ENCODE measurements at places on chromosomes 4 and X.

GRCh38 chrX:66638591-66639500, at the start of gene EDA2R:
Gene EDA2R (minus strand): TSS chrX:66639078. CDS start chrX:66616020, 23,058 bp downstream.
- DNase-seq, result no peak

GRCh38 chr4:134677209-134677814, 475.7 kb upstream of the PABPC4L start:
- DNase-seq, result no peak

DNA sequence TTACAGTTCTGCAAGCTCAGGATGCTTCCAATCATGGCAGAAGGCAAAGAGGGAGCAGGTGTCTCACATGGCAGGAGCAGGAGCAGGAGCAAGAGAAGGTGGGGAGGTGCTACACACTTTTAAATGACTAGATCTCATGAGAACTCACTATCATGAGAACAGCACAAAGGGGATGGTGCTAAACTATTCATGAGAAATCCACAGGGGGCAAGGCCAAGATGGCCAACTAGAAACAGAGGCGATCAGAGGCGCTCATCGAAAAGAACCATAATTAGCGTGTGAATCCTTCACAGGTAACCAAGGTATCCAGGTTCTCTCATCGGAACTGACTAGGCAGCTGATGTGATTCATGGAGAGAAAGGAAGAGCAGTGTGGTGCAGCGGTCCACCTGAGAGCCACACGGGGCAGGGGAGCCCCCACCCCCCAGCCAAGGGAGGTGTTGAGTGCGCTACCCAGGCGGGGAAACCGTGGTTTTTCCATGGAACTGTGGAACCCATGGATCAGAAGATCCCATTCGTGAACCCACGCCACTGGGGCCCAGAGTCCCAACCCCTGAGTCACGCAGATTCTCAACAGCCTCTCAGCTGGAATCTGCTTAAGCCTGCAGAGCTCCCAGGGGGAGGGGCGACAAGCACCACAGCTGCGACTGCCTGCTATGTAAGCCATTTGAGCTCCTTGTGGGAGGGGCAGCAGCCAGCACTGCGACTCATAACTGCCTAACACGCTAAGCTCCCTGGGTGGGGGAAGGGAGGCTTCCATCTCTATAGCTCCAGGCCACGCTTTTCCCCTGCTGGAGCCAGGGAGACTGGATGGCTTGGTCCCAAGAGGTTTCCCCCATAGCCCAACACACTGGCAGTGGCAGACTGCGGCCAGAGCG, 46.7 kb downstream of the FGF16 start:
- DNase-seq, result no peak

DNA sequence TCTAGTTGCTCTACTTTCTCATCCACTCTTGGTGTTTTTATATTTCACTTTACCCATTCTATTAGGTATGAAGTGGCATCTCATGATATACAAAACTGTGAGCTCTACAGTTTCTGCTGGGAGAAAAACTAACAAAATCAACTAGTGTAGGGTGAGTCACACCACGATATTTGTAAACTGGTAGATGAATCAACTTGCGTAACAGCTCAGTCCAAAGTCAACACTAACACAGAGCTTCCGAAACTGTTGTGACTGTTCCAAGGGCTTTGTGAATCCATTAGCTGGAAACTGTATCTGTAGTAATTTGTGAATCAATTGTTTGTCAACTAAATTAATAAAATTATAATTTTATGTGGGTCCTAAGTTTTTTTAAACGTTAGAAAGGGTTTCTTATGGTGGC, 119.8 kb upstream of the TSPAN5 start:
- no peak for DNase-seq

DNA sequence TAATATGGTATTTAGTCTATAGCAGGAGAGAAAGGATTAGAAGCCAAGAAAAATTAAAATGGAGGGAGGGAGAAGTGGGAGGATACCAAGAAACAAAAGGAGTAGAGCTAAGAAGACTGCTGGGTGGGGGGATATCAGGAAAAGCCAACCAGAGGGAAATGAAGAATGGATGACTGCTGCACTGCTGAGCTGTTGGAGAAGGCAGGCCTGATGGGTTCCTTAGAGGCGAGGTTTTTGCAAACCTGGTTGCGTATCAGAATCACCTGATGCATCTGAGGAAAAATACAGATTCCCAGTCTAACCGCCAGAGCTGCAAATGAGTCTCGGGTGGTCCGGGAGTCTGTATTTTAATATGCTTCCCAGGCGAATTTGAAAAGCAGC, 1.5 kb downstream of the PGRMC1 start:
- no peak for DNase-seq

- DNase-seq, result no peak
Measured at GRCh38 chr4:95533254-95533653, 15.5 kb downstream of the UNC5C start.

DNA sequence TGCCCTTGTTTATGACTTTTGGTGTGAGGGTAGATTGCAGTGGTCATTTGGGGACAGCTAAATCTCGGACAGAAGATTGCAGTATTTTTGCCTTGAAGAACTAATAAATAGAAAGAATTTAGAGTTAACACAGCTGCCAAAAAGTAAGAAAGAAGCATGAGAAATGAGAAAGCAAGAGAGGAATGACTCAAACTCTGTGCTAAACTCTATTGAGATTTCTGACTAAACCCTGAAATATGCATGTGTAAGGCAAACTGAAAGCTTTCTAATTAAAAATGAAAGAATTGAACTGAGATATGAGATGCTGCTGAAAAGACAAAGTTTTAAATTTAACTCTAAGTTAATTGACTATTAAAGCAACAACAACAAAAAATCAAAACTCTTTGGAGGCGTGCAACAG, 791.3 kb downstream of the RAB28 start:
- DNase-seq, result no peak

DNA sequence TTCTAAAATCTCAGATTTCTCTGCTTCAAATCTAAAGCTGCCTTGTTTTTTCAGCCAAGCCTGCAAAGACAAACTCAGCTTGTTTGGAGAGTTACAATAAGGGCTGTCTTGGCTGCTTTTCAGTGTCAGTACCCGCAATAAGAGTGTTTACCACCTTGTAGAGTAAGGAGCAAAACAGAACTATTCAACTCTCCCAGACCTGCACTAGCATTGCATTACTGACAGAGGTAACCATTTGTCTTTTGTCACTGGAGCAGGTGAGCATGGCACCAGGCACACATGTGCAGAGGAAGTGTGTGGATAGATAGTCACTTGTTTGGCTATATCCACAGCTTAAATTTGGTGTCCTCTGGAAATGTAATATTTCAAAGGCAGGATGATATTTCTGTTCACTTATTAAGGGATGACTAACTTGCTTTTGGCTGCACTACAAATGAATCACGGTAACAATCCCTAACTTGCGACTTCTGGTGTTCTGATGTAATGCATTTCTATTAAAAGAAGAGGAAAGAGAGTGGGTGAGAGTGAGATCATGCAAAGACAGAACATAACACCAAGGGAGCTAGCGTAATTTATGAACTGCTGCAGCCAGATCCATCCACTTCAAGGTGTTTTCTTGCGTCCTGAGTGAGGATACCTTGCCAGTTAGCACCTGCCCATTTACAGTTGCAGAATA, 38.6 kb downstream of the PTCHD1 start:
- DNase-seq, result no peak

DNA sequence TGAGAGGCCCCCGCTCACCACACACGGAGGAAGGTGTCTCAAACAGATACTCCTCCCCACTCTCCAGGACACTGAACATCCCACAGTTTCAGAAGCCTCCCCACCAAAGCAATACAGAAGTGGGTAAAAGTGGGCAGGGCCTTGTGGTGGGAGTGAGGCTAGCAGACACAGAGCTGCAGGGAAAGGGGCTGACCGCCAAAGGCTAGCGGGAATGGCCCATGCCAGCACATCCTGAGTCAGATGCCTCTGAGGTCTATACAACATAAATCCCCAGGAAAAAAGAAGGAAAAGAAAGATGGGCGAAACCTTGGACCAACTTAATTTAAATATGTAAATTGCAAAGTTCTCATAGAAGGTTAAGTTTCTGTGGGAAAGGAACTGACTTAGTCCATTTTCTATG, 21.9 kb upstream of the ARHGAP10 start:
- no peak for DNase-seq

DNA sequence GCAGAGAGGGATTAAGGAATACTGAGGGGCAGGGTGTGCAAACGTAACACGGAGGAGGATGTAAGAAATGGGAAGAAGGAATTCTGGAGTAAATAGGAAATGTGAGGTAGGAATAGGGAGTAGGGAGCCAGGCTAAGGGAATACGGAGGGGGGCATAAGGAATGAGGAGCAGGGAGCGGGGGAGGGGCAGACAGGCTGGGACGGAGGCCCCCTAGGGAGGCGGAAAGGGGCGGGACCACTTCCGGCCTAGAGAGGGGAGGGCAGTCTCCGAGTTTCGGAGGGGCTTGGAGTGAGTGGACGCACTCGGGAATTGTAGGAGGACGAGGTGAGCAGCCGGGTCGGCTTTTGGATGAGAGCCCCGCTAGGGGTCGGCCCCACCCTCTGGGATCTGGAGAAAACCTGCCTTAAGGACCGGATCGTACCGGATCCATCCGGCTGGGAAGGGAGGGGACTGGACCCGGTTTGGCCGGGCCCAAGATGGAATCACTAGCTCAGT, 612 bp downstream of the MAGED2 start:
- peak; percentile 10 for DNase-seq

GRCh38 chr4:7083597-7084563, 16.0 kb upstream of the GRPEL1 start:
- DNase-seq, result no peak

DNA sequence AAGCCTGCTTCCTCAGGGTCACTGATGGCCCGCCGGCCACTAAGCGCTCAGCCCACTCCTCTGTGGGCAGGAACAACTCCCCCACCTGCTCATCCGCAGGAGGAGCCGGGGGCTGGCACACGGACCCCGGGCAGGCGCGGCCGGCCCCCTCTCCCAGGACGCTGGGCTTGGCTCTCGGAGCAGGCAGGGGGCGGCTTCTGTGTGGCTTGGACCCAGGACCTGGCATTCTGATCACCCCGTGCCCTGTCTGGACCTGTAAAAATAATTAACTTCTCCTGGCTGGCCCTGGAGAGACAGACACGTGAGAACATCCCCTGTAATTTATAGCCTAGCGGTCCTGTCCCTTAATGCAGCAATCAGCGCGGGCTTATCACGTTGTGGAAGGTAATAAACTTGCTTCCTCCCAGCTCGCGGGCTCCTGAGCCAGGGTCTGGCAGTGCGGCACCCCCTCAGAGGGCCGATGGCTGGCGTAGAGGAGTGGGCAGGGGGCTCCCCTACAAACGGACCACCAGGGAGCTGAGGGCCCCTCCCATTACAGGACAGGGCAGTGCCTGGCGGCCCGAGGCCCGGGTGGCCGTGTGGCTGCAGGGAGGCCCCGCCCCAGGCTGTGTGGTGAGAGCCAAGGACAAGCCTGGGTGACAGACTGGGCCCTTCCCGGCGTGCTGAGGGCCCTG, 84.5 kb upstream of the NKX1-1 start:
- DNase-seq, result no peak

GRCh38 chr4:178293601-178294000, 851.4 kb upstream of the AGA start:
- DNase-seq, result no peak

GRCh38 chr4:20356565-20356964, 104.9 kb downstream of the SLIT2 start:
- no peak for DNase-seq

GRCh38 chr4:34724491-34724890, 1519.8 kb downstream of the ARAP2 start:
- no peak for DNase-seq

- DNase-seq, result no peak
Measured at GRCh38 chr4:155541716-155542115, 124.9 kb upstream of the GUCY1A1 start.

DNA sequence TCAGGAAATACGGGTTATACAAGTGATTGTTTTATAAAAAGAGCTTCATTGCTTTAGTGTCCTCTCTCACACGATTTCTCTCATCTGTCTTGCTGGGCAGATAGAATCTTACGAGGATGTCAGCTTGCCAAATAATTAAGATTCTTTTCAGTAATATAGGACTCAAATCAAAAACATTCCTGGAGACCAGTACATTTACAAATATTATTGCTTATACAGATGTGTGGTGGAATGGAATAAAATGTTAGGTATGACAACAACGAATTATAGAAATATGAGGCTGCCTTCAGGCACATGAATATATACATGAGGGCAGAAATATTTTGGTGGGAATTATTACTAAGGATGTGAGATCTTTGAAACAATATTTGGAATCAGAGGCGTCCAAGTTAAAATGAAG, 88.9 kb downstream of the GC start:
- no peak for DNase-seq

- no peak for DNase-seq
Measured at GRCh38 chrX:94051926-94052325, 377.9 kb downstream of the FAM133A start.

GRCh38 chr4:93267747-93268146, 560.8 kb upstream of the ATOH1 start:
- no peak for DNase-seq

GRCh38 chrX:85903692-85904471, 143.5 kb downstream of the CHM start:
- DNase-seq, result no peak

DNA sequence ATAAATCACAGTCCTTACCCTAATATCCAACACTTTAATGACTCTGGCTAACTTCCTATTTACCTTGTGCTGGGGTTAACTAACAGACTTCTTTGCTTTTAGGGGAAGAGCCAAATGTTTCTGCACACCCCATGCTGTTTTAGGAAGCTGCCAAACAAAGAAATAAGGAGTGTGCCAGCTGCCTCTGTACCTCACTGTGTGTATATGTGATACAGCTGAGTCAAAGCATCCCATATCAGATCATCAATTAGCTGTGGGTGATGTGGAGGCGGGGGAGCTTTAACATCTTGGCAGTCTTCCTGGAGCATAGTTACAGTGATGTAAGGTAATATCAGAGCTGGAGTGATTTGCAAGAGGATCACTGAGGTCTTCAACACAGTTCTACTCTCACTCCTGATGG, 95.4 kb downstream of the COL25A1 start:
- no peak for DNase-seq

GRCh38 chr4:13262816-13263215, 221.3 kb downstream of the RAB28 start:
- DNase-seq, result no peak

- DNase-seq, result no peak
Measured at GRCh38 chr4:122796801-122797404, 29.7 kb upstream of the FGF2 start.

- DNase-seq, result no peak
Measured at GRCh38 chr4:2094545-2094944, 35.4 kb downstream of the NAT8L start.

DNA sequence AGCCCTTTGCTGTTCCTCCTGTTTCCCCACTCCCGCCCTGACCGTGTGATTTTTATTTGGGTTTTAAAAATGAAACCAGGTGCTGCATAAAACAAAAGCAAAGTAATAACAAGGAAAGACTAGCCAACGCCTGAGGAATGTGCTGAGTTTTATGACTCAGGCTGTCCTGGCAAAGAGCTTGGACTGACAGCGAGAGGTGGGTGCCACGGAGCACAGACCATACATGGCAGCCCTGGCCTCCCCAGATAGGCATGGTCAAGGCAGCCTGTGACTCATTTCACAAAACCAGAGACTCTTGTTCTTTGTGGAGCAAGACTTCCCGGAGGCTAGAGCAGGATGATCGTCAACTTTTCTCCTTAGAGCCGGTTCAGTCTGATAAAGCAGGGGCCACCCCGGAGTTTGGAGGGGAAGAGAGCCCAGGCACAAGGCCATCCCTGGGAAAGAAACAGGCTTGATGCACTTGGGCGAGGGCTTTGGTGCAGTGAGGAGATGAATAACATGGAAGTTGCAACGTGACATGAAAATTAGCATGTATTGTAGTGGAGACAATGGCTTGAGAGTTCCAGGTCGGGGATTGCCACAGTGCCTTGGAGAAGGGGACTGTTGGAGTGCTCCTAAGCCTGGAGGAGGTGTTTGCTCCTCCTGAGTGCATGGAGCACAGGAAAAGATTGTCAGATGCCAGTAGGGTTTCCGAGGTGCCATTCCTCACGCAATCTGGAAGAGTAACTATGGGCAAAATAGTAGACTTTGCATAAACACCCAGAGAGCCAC, 54.8 kb downstream of the C4orf51 start:
- no peak for DNase-seq

Data from activated CD8-positive, alpha-beta memory T cell treated with anti-CD3 and anti-CD28 coated beads for 48 hours (primary cell).